ENCODE measurements at places on chromosomes 6 and 20.

DNA sequence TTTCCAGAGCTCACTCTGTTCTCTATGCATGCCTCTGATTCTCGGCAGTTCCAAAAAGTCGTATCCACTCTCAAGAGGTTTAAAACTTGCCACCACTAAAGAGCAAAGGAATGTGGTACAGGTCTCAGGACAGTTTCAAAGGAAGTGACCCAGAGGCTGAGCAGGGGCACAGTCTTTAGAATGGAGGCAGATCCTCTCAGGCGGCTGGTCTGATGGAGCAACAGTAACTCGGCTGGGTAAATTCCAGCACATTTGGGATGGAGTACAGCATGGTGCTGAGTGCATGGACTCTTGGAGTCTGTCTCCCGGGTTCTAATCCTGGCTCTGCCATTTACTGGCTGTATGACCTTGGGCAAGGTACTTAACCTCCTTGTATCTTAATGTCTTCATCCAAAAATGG lies 88.1 kb upstream of the BACH2 start:
- DNase-seq = no peak

- no peak for DNase-seq
Measured at GRCh38 chr20:55947701-55948100, 57.6 kb downstream of the CBLN4 start.

DNA sequence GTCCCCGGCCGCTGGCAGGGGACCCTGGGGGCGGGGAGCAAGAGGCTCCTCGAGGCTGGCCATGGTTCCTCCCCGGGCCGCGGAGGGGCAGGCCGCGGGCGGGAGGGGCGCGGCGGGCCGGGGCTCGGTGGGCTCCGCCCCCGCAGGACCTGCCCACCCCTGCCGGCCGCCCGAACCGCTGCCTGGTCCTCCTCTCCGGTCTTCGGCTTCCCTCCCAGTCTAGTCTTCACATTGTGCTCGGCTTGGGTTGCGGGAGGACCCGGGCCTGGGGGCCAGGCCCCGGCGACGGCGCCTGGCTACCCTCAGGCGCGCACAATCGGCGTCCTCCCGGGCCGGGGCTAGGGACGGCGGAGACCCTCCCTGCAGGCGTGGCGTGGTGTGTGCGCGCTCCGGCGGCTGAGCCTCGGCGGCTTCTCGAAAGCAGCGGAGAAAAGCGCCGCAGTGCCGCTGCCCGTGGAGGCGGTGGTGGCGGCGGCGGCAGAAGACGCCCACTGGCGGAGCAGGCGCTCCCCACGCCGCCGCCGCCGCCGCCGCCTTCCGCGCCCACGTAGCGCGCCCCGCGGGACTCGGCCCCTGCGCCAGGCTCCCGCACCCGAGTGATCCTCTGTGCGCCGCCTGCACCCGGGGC lies at the start of gene PDE10A:
TSS of gene PDE10A (minus strand) at position 493 of the 628 bp plus-strand sequence. CDS start at position 63, 430 bp downstream.
- peak; percentile 12 for DNase-seq

DNA sequence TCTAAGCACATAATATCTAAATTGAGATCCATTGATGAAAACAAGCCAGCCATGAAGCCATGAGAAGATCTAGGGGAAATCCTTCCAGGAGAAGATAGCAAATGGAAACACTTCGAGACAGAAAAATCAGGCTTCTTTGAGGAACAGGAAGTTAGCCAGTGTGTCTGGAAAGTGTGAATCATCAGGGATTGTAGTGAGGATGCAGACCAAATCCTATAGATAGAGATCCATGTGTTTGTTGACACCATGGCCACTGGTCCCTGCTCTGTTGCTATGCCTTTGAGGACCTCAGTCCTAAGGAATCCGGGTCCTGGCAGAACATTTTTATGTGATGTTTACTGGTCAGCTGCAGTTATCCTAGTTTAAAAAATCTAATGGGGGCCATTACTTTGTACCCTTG lies 6.6 kb upstream of the ELOVL2 start:
- peak; percentile 13 for DNase-seq

DNA sequence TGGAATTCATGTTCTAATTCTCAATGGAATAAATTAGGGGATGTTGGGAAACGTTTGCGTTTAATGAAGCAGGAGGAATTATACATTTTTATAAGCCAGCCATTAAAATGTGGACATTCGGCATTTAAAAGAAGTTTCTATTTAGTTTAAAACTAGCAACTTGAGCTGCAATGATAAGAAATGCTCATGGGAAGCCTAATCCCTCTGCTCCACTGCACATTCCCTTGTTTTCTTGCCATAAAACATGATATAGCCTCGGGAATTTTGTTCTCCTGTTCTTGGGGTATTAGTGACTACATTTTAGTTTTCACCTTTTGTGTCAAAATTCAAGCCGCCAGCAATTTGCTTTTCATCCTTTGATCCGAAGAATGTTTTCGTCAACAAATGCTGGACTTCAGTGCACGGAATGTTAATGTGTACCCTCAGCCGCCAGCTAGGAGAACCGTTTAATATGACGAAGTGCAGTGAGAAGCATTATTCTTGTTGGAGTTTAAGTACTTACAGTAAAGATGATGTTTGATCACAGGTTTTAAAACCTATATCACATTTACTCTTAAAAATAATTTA lies 137.9 kb downstream of the HIVEP1 start:
- DNase-seq = no peak

- no peak for DNase-seq
Measured at GRCh38 chr6:41352907-41353306, 17.5 kb downstream of the NCR2 start.

- no peak for DNase-seq
Measured at GRCh38 chr20:42261766-42262270, 643.6 kb upstream of the CHD6 start.

DNA sequence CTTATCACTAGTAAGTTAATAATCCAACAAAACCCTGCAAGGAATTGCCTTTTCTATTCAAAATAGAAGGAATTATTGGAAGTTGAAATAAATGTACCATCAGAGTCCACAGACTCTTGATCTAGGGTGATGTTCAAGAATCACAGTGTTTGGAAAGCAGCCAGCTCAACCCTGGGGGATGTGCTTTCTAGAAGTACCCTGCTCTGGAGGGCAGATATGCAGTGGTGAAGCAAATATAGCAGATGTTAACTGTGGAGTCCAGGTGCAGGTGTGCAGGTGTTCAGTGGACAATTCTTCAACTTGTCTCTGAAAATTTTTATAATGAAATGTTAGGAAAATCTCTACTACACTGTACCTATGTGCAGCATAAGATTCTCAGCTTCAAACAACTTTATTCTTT lies 9.1 kb upstream of the INSM1 start:
- no peak for DNase-seq
